ENCODE measurements at places on chromosomes 5 and 9. TPM values are rescaled to one million over a fixed set of nuclear protein-coding genes. Genes with fewer than 3 reads are reported as not detected.
A peak's percentile ranks its signal among the peaks of the same experiment; 100 is the strongest.

The PFDN1 gene
- 21.8 TPM for total RNA-seq

DNA sequence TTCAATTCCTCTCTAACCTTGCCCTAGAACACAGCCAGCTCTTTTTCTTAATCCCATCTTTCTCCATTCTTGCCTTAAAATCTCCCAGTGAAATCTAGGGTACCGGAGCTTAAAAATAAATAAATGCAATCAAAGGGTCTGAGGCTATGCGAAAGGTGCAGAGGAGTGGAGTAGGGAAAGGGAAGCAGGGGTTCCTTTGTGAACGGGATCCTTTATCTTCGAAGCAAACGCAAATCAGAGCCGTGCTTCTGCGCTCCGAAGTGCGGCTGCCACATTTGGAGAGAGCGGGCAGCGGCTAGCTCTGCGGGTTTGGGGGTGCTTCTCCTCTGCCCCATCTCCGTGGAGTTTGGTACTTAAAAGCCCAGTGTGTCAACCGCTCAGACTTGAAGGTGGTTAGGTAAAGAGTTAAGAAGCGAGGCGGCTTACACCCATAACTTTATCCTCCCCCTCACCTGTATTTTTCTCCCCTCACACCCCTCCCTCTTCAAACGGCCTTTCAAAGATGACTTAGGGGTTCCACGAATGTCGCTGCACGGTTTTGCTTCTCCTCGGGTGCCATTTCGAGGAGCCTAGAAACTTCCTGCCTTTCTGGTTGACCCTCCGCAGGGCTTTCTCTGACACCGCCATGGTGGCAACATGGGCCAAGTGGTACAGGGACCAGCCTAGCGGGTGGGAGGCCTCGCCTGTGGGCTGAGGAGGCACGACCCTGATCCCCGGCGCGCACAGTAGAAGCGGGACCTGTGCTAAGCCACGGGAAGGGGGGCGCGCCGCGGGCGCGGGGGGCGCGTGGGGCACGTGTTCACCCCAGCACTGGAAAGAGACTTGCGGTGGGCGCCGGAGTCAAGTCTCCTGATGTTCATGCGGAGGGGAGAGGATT, 31.7 kb upstream of the NFIB start:
- peaks cover 41% of the 10 kb centered on the region for H3K27me3 ChIP-seq
- DNase-seq, result no peak
- H3K4me3 ChIP-seq, result peak overlapping the region; percentile 16

- H3K4me3 ChIP-seq, result no peak overlapping the region
- H3K27me3 ChIP-seq, result no peaks in the 10 kb centered on the region
- H3K36me3 ChIP-seq, result no peaks in the 10 kb centered on the region
- no peaks in the 10 kb centered on the region for H3K4me1 ChIP-seq
- no peak overlapping the region for H3K27ac ChIP-seq
Measured at GRCh38 chr5:107696080-107696479, 25.3 kb upstream of the EFNA5 start.

DNA sequence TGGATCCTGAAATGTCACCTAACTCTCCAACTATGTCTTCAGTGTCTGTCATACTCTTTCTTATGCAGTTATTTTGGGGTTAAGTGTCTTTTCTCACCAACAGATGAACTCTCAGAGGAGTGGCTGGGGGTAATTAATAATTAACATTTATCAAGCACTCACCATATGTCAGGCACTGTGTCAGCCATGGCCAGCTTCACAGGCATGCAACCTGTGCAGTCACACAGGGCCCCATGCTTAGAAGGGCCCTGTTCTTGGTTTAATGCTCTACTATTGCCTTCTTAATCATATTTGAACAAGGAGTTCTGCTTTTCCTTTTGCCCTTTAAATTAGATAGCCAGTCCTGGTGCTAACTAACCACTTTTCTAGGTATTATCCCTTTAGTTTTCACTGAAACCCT, 3.4 kb upstream of the GRPEL2 start:
- no peak overlapping the region for H3K4me3 ChIP-seq
- peaks cover 2% of the 10 kb centered on the region for H3K4me1 ChIP-seq
- H3K27me3 ChIP-seq, result no peaks in the 10 kb centered on the region
- no peak for DNase-seq

- H3K27me3 ChIP-seq, result no peaks in the 10 kb centered on the region
- H3K27ac ChIP-seq, result no peak overlapping the region
- H3K4me3 ChIP-seq, result no peak overlapping the region
Measured at GRCh38 chr9:38011991-38012390, 57.0 kb downstream of the SHB start.

- peaks cover 15% of the 10 kb centered on the region for H3K36me3 ChIP-seq
- no peak overlapping the region for H3K4me3 ChIP-seq
- H3K27me3 ChIP-seq, result no peaks in the 10 kb centered on the region
- H3K27ac ChIP-seq, result no peak overlapping the region
Measured at GRCh38 chr9:92719028-92719647, 45.5 kb downstream of the BICD2 start.

The IL5 gene
- not detected for total RNA-seq

DNA sequence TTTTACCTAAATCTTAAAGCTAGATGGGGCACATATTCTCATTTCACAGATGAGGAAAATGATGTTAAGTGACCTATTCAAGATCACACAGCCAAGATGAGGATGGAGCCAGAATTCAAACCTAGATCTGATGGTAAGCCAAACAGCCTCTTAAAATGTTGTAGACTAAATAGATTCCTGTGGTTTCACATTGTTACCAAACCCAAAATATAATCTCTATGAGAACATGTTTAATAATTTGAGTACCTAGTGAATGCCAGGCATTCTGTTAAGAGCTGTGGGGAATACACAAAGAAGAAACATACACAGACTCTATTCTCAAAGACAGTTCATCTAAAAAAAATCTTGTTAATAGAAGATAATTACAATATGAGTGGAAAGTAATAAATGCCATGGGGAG, 25.2 kb downstream of the HOMER1 start:
- H3K36me3 ChIP-seq, result no peaks in the 10 kb centered on the region
- no peak for DNase-seq
- H3K4me3 ChIP-seq, result no peak overlapping the region
- no peak overlapping the region for H3K27ac ChIP-seq
- no peaks in the 10 kb centered on the region for H3K4me1 ChIP-seq
- H3K27me3 ChIP-seq, result no peaks in the 10 kb centered on the region

DNA sequence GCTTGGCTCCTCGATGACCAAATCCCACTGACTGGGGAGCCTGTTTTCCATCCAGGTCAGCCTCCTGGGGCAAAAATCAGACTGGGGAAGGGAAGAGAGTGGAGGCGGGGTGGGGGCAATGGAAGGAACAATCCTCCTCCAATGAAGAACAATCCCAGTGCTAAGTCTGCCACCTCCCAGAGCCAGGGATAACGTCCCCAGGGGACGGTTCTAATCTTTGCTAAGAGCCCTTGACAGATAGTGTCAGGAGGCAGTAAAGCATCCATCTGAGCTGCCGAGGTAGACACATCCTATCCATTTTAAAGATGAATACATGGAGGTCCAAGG, 298.5 kb upstream of the MSX2 start:
- H3K27me3 ChIP-seq, result peaks cover 4% of the 10 kb centered on the region
- H3K4me3 ChIP-seq, result no peak overlapping the region
- no peak for DNase-seq
- H3K27ac ChIP-seq, result no peak overlapping the region

DNA sequence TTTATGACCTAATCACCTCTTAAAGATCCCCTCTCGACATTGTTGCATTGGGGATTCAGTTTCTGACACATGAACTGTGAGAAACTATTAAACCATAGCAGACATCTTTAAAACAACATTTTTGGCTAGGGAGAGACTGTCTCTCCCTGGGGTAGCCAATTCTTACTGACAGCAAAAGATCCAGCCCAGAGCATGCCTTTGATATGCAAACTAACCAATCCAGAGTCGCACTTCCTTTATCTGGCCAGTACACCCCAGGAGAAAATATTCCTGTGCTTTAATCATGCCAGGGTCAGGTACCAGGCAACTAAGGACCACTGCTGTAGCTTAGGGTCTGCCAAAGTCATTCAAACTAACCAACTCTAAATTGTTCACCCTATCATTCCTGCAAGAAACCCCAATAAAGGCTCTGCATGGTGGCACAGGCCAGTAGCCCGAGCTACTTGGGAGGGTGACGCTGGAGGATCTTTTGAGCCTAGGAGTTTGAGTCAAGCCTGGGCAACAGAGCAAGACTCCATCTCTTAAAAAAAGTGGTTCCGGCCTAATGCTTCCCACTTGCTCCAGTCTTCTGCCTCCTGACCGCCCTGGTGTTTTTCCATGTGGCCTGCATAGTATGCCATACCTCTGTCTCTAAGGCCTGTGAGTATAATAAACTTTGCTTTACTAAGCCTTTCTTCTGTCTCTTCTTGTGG, 62.3 kb upstream of the DAPK1 start:
- no peaks in the 10 kb centered on the region for H3K27me3 ChIP-seq
- H3K36me3 ChIP-seq, result no peaks in the 10 kb centered on the region
- DNase-seq, result no peak
- H3K4me1 ChIP-seq, result no peaks in the 10 kb centered on the region
- H3K4me3 ChIP-seq, result no peak overlapping the region

GRCh38 chr9:104245925-104246324, 151.8 kb downstream of the SMC2 start:
- no peak overlapping the region for H3K27ac ChIP-seq
- H3K4me1 ChIP-seq, result no peaks in the 10 kb centered on the region
- H3K27me3 ChIP-seq, result no peaks in the 10 kb centered on the region
- DNase-seq, result no peak

The IL13 gene
- not detected for total RNA-seq

- no peaks in the 10 kb centered on the region for H3K36me3 ChIP-seq
- DNase-seq, result no peak
- H3K27ac ChIP-seq, result no peak overlapping the region
- peaks cover 3% of the 10 kb centered on the region for H3K4me1 ChIP-seq
- no peak overlapping the region for H3K4me3 ChIP-seq
- H3K27me3 ChIP-seq, result no peaks in the 10 kb centered on the region
Measured at GRCh38 chr5:172113036-172113435, 75.0 kb downstream of the STK10 start.

The CDC20B gene
- total RNA-seq, result 0.28 TPM

GRCh38 chr5:159309689-159310433, 20.4 kb downstream of the IL12B start:
- no peak overlapping the region for H3K4me3 ChIP-seq
- H3K4me1 ChIP-seq, result no peaks in the 10 kb centered on the region
- no peak overlapping the region for H3K27ac ChIP-seq
- no peak for DNase-seq

GRCh38 chr5:102713278-102713677, 41.8 kb upstream of the PAM start:
- H3K36me3 ChIP-seq, result no peaks in the 10 kb centered on the region
- no peak overlapping the region for H3K4me3 ChIP-seq
- no peak for DNase-seq
- no peak overlapping the region for H3K27ac ChIP-seq

- DNase-seq, result no peak
- no peaks in the 10 kb centered on the region for H3K27me3 ChIP-seq
- H3K4me3 ChIP-seq, result no peak overlapping the region
- no peaks in the 10 kb centered on the region for H3K36me3 ChIP-seq
Measured at GRCh38 chr9:126915281-126915816, 767 bp downstream of the RALGPS1 start.

The SET gene
- 79.9 TPM for total RNA-seq

DNA sequence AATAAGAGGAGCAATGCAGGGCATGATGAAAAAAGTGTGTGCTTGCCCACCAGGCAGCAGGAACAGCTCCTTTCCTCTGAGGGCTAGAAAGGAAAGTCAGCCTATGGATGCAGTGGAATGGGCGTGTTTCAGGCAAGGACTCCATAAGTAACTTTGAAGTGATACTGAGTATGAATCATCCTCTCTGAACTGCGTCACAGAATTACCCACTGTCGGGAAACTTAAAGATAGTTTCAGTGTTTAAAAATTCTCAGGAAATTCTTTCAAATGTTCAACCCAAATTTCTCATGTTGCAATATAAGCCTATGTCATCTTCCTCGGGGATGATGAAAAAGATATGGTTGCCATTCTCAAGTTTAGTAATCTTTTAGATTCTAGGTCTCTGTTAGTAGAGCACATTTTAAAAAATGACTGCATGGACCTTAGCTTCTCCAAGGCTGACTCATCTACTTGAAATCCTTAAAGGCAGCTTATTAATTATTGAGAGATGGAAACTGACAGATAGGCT, 27.7 kb downstream of the PTCD2 start:
- H3K36me3 ChIP-seq, result peaks cover 10% of the 10 kb centered on the region
- DNase-seq, result no peak
- no peak overlapping the region for H3K4me3 ChIP-seq
- H3K4me1 ChIP-seq, result peaks cover 10% of the 10 kb centered on the region
- H3K27me3 ChIP-seq, result no peaks in the 10 kb centered on the region

The CCL21 gene
- 2.2 TPM for total RNA-seq

The ACSL6 gene
- total RNA-seq, result 129 TPM

The SAXO1 gene
- total RNA-seq, result 0.05 TPM

- peaks cover 15% of the 10 kb centered on the region for H3K36me3 ChIP-seq
- H3K27me3 ChIP-seq, result no peaks in the 10 kb centered on the region
- H3K4me3 ChIP-seq, result no peak overlapping the region
- H3K27ac ChIP-seq, result peak overlapping the region; percentile 78
Measured at GRCh38 chr9:134405527-134405926, 79.3 kb downstream of the RXRA start.

The HRH2 gene
- 2.6 TPM for total RNA-seq

The ENDOG gene
- 11.3 TPM for total RNA-seq

DNA sequence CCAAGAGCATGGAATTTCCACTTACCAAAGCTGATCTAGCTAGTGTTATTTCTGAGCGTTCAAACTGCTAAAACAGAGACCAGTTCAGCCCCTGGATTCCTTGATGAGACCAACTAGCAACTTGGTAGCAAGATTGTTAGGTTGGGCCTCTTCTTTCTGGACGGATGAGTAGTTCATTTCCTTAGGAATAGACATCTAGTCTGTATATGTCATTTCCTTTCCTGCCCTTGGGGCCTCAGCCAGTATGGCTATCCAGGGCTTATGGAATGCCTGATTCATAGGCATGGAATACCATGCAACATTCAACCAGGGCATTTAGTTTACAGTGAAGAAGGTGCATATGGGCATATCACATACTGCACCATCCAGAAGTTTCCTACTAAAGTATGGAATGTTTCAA, 14.5 kb upstream of the LPAR1 start:
- no peaks in the 10 kb centered on the region for H3K36me3 ChIP-seq
- no peak overlapping the region for H3K27ac ChIP-seq
- no peak for DNase-seq
- no peaks in the 10 kb centered on the region for H3K4me1 ChIP-seq

The BTNL9 gene
- total RNA-seq, result 12.0 TPM

- no peaks in the 10 kb centered on the region for H3K27me3 ChIP-seq
- H3K27ac ChIP-seq, result no peak overlapping the region
- no peak for DNase-seq
- no peaks in the 10 kb centered on the region for H3K36me3 ChIP-seq
- H3K4me3 ChIP-seq, result no peak overlapping the region
Measured at GRCh38 chr5:41218929-41219657, 5.8 kb upstream of the C6 start.

GRCh38 chr5:68290847-68291246, 75.3 kb downstream of the PIK3R1 start:
- peaks cover 32% of the 10 kb centered on the region for H3K36me3 ChIP-seq
- DNase-seq, result no peak
- H3K27me3 ChIP-seq, result no peaks in the 10 kb centered on the region

Measured in liver (tissue), 10 donors.